ENCODE measurements at places on chromosomes 5 and 9.

DNA sequence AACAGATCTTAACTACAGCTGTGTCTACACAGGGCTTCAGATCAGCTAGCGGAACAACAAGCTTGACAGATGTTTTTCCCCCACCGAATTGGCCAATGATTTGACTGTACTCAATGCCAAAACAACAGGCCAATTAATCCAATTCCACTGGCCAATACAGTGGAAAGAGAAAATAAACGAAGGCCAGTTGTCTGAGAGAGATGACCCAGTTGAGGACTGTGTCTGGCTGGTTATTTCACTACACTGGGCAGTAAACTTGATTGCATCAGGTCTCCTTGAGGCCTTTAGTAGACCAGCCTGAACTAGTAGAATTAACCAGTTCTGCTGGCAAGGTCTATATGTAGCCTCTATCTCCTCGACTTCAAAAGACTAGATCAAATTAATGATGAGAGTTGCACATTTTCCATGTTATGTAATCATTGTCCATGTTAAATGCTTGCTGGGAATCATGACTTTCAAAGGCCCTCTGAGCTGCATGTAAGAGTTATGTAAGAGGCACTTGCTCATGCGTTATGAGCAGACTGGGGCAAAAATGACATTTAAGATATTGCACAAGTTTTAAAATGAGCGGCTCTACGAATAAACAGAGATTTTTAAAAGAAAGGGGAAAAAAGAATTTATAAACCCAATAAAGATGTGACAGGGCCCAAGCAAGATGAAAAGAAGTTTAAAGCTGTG lies 28.3 kb downstream of the SMIM23 start:
- no peak for DNase-seq

GRCh38 chr5:27590503-27590902 lies 552.1 kb upstream of the CDH9 start:
- DNase-seq: no peak

GRCh38 chr9:123637606-123637944 lies 281.6 kb downstream of the CRB2 start:
- DNase-seq: no peak

DNA sequence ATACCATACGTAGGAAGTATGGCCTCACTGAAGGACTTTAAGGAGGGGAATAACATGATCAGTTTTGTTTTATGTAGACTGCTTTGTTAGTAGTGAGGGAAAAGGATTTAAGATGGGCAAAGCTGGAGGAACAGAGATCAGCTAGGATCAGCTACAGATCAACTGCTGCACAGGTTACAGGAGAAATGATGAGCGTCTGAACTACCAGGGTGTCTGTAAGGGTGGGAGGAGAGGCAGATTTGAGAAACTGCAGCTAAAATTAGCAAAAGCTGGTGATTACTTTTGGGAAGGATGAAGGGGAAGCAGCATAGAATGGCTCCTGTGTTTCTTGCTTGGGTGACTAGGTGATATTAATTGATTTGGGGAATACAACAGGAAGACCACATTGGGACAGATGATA lies 39.3 kb downstream of the VCP start:
- DNase-seq: no peak

- peak; percentile 18 for DNase-seq
Measured at GRCh38 chr5:160175438-160176218, 53.7 kb upstream of the FABP6 start.

DNA sequence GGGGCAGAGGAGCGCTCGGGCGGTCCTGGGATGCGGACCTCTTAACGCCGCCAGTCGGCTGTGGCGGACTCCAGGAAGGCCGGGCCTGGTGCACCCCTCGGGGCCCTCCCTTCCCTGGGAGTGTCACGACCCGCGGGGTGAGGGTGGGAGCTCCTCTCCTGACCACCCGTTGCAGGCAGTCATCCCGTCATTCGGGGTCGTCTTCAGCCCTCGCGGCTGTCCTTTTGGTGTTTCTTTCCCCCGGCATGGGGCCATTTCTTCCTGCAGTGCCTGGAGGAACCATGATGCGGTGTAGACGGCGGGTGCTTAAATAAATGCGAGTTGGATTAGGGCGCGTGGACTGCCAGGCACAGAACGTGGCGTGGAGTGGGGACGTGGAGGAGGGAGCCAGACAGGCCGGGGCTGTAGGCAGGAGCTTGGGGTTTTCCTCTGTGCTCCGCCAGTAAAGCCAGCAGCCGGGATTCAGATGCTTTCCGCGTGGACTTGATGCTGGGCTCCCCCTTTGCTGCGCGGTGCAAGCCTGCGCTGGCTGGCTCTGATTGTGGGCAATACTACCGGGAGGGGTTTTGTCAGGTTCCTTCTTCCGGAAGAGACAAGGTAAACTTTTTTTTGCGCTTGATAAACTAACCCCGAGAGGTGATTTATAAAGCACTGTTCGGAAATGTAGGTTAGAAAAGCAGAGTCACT lies 868 bp downstream of the KDM4C start:
- peak; percentile 36 for DNase-seq
